ENCODE measurements at places on chromosomes 2 and 18. TPM values are rescaled to one million over a fixed set of nuclear protein-coding genes. Genes with fewer than 3 reads are reported as not detected.

PARD6G gene
- total RNA-seq, result 0.15 TPM

HOXD3 gene
- not detected for total RNA-seq

BOD1L2 gene
- total RNA-seq, result not detected

TMEM178A gene
- 0.32 TPM for total RNA-seq

NAT8 gene
- not detected for total RNA-seq

FARSB gene
- 21.6 TPM for total RNA-seq

DSC3 gene
- total RNA-seq, result not detected

SERPINB3 gene
- not detected for total RNA-seq

NAGK gene
- total RNA-seq, result 83.6 TPM

FHOD3 gene
- total RNA-seq, result not detected

UGT1A3 gene
- not detected for total RNA-seq

FSHR gene
- not detected for total RNA-seq

TTC27 gene
- total RNA-seq, result 17.6 TPM

TTC32 gene
- total RNA-seq, result 24.9 TPM

IDH1 gene
- total RNA-seq, result 27.3 TPM

IL36RN gene
- total RNA-seq, result not detected

LINC00305 gene
- not detected for total RNA-seq

COL3A1 gene
- total RNA-seq, result not detected
